ENCODE measurements at places on chromosomes 5 and 9.

DNA sequence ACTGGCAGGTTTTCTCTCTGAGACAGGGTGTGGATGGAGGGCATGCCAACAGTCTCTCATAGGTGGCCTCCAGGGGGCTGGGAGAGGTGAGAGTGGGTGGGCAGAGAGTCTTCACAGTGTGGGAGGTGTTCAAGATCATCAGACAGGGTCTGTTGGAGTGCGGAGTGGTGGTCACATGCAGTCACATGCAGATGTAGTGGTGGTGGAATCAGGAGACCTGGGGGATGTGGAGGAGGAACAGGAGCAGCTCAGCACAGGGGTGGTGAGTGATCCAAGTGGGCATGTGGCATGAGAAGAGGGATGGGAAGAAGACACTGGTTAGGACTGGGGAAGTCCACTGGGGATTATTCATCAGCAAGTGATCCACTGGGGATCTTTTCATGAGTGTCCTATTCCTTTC, 5.8 kb downstream of the GM2A start:
- DNase-seq: no peak

- DNase-seq: no peak
Measured at GRCh38 chr5:123037104-123037418, 536 bp upstream of the PPIC start.

DNA sequence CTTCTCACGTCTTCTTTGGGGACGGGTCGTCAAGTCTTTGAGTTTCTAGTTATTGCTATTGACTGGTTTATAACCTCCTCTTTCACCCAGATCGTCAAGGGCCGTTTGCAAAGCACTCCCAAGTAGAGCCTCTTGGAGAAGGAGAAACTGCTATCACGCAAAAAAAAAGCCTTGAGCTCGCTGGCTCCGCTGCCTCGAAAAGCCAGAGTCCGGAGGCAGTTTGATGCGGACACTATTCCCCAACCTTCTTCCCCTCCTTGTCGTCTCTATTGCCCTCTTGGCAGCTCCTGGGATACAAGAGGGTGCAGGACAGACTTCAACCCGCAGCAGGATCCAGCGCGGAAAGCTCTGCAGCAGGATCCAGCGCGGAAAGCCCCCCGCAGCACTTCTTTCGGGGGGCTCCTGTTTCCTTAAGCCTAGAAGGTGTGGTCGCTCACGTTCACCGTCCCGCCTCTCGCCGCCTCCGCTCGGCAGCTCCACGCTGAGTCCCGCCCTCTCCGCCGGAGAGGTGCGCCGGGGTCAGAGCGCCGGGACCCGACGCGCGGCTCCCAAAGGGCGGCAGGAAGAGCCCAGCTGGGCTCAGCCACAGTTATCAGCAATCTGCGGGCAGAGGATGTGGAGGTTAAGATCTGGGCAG, at the start of gene PCDHAC1:
PCDHAC1 (plus strand) TSS at position 494 of the 637 bp plus-strand sequence. CDS start 594 bp downstream, outside the sequence.
- no peak for DNase-seq

GRCh38 chr9:82057805-82058204, 69.2 kb downstream of the SPATA31D1 start:
- no peak for DNase-seq

GRCh38 chr9:87713278-87713987, 12.5 kb upstream of the CTSL start:
- DNase-seq: peak; percentile 99

DNA sequence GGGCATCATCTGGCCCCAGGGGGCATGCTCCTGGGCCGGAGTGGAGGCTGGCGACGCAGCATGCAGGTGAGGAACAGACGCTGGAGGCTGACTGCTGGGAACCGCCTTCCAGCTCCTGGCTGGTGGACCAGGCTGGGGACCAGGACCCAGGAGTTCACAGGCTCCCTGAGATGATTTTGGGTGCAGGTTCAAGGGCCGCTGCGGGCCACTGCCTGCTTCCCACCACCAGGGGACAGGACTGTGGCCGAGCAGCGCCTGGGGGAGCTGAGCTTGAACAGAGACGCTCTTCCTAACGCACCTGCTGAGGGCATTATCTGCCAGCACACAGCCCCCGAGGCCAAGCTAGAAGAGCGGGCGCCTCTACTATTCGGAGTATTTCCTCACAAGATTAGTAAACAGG, 132.1 kb upstream of the RAPGEF1 start:
- no peak for DNase-seq
